ENCODE measurements at places on chromosomes 16 and 17. TPM values are rescaled to one million over a fixed set of nuclear protein-coding genes. Genes with fewer than 3 reads are reported as not detected.

Gene TRPV3
- total RNA-seq: 0.21 TPM

Gene KRT20
- total RNA-seq: not detected

Gene SCRN2
- total RNA-seq: 11.2 TPM

Gene OMG
- 0.21 TPM for total RNA-seq

Gene KRT24
- not detected for total RNA-seq

Gene GPRC5C
- 0.31 TPM for total RNA-seq

Gene STX1B
- total RNA-seq: 0.63 TPM

Gene CNTNAP1
- 0.84 TPM for total RNA-seq

Gene SRCIN1
- total RNA-seq: not detected

Gene SLC13A2
- total RNA-seq: not detected

Gene PHB1
- total RNA-seq: 28.7 TPM

Gene GNG13
- not detected for total RNA-seq

Gene ZNF287
- total RNA-seq: 3.3 TPM

Gene SHCBP1
- total RNA-seq: 1.8 TPM

Gene SCGB1C2
- not detected for total RNA-seq

Gene PYY
- total RNA-seq: not detected

Gene C16orf54
- 87.9 TPM for total RNA-seq

Gene SPN
- total RNA-seq: 29.7 TPM

Gene ABCA6
- 1.7 TPM for total RNA-seq

Gene HOXB9
- not detected for total RNA-seq

Gene ANKRD40CL
- total RNA-seq: 0.21 TPM

Measured in mononuclear cell (primary cell).